ENCODE measurements at places on chromosomes 1 and 21.

- H3K4me1 ChIP-seq: no peaks in the 10 kb centered on the region
- H3K27ac ChIP-seq: peak overlapping the region; percentile 50
- H3K27me3 ChIP-seq: no peaks in the 10 kb centered on the region
These were observed 8.5 kb downstream of the GPBP1L1 start for GRCh38 chr1:45677751-45678245.

DNA sequence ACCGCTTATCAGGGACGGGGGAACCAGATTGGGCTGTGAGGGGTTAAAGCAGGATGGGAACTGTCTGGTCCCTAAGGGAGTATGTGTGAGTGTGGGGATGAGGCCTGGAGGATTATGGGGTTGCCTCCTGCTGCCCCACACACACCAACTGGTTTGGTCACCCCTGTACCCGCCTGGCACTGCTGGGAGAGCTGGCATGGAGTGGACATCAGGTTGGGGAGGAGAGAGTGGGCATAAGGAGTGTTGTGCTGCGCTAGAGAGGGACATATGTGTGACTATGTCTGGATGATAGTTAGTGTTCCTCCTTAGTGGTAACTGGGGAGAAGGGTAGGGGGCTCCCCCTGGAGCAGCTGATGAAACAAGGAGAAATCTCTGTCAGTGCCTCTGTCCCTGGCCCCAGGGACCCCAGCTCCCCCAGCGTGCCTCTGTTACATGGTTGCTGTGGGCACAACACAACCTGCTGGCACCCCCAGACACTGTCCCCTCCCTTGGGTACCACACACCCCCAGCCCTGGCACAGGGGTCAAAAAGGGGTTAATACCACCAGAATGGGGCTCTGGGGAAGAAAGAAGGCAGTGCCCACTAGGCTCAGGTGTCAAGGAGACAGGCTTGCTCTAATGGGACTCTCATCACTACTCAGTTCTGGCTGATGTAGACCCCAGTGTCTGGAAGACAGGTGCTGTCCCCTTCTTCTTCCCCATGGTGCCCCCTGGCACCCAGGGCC, 1.9 kb downstream of the ZBTB7B start:
- peak overlapping the region; percentile 95 for H3K27ac ChIP-seq
- no peak for DNase-seq
- H3K4me1 ChIP-seq: no peaks in the 10 kb centered on the region
- H3K27me3 ChIP-seq: no peaks in the 10 kb centered on the region

GRCh38 chr1:174742805-174743653, 256.7 kb upstream of the CACYBP start:
- H3K27ac ChIP-seq: no peak overlapping the region
- no peak overlapping the region for H3K4me3 ChIP-seq
- no peaks in the 10 kb centered on the region for H3K36me3 ChIP-seq
- H3K4me1 ChIP-seq: no peaks in the 10 kb centered on the region
- no peak for DNase-seq

- no peaks in the 10 kb centered on the region for H3K36me3 ChIP-seq
- no peak overlapping the region for H3K27ac ChIP-seq
- DNase-seq: no peak
- H3K4me3 ChIP-seq: no peak overlapping the region
These were observed 298.8 kb downstream of the KIF26B start for GRCh38 chr1:245453541-245453940.

- H3K27me3 ChIP-seq: no peaks in the 10 kb centered on the region
- DNase-seq: no peak
- H3K4me1 ChIP-seq: no peaks in the 10 kb centered on the region
- H3K4me3 ChIP-seq: no peak overlapping the region
These were observed 768.4 kb upstream of the ADGRL2 start for GRCh38 chr1:81032374-81032773.

DNA sequence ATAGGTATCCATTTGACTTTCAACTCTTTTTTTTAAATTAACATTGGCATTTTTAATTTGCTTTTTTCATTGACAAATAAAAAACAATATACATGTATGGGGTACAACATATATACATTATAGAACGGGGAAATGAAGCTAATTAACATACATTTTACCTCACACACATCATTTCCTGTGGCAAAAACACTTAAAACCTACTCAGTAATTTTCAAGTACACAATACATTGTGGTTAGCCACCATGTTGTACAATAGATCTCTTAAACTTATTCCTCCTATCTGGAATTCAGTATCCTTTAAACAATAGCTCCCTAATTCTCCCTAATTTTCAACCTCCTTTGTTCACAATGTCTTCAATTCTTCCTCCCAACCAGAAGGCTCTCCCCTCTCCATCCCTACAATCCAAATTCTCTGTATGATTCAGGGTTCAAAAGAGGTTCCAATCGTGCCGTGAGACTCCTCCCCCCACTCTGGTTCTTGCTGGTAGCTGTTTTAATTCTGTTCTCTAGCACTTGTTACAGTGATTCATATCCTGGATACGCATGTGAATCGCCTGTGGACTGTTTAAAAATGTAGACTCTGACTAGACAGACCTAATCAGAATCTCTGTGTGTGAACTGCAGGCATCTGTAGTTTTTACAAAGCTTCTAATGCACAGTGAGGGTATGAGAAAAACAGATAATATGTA, 87.6 kb upstream of the DUSP10 start:
- H3K27ac ChIP-seq: no peak overlapping the region
- no peak overlapping the region for H3K4me3 ChIP-seq
- no peak for DNase-seq
- H3K27me3 ChIP-seq: no peaks in the 10 kb centered on the region
- H3K4me1 ChIP-seq: no peaks in the 10 kb centered on the region
- no peaks in the 10 kb centered on the region for H3K36me3 ChIP-seq

DNA sequence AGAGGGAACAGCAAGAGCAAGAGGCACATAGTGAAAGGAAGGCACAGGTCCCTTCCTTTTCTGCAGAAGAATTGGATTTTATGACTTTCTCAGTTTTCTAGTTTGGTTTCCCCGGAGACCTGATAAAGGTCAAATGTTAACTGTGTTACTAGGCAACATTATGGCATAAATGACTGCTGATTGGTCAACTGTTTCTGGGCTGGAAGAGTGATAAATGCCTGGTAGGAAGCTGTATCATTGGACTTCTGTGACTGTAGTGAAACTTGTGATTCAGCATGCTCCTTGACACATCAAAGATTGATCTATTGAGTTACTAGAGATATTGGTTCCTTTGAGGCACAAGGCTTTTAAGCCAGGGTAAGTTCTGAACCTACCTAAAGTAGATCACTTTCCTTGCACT, 55.7 kb downstream of the LRRC8C start:
- no peak overlapping the region for H3K27ac ChIP-seq
- no peaks in the 10 kb centered on the region for H3K36me3 ChIP-seq
- no peaks in the 10 kb centered on the region for H3K27me3 ChIP-seq

DNA sequence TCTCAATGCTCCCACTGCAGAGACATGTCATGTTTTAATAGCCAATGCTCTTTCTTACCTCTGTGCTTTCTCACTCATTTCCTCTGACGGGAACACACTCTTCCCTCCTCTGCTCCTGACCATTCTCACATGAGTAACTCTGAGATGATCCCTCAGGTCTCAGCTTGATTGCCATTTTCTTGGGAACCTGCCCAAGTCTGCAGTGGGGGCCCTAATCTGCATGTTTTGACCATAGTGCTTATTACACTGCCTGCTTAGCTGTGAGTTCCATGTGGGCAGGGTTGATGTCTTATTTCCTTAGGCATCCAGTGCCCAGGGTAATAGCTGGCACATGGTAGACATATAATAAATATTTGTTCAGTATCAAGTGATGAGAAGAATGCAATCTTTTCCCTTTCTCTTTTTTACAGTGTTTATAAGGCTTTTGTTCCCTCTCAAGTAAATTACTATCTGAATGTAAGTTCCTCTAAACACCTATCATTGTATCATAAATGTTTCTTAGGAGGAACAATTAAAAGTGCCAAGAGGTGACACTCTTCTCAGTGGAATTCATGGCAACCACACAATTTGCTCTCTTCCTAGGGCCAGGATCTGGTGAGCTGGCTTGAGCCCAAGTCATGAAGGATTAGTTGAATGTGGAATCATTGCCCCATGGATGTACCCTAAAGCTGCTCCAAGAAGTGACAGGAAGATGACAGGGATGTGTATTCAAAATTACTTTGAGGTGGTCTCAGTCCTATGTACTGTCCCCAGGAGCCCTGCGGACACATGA, 485.4 kb upstream of the USP24 start:
- no peaks in the 10 kb centered on the region for H3K27me3 ChIP-seq
- no peak overlapping the region for H3K27ac ChIP-seq
- DNase-seq: no peak
- H3K4me3 ChIP-seq: no peak overlapping the region
- no peaks in the 10 kb centered on the region for H3K4me1 ChIP-seq

- no peak for DNase-seq
- no peaks in the 10 kb centered on the region for H3K4me1 ChIP-seq
- H3K27ac ChIP-seq: no peak overlapping the region
- H3K36me3 ChIP-seq: no peaks in the 10 kb centered on the region
These were observed 116.1 kb downstream of the SPATA17 start for GRCh38 chr1:217747156-217747769.

- no peak for DNase-seq
- no peaks in the 10 kb centered on the region for H3K36me3 ChIP-seq
- peaks cover 58% of the 10 kb centered on the region for H3K27me3 ChIP-seq
- H3K4me1 ChIP-seq: peaks cover 6% of the 10 kb centered on the region
These were observed 10.0 kb upstream of the OLIG2 start for GRCh38 chr21:33015756-33016155.

GRCh38 chr1:112767646-112768045, 52.5 kb upstream of the PPM1J start:
- H3K4me3 ChIP-seq: no peak overlapping the region
- H3K27me3 ChIP-seq: no peaks in the 10 kb centered on the region
- no peak overlapping the region for H3K27ac ChIP-seq
- no peak for DNase-seq

GRCh38 chr1:24652382-24652781, 9.3 kb downstream of the SRRM1 start:
- H3K27ac ChIP-seq: no peak overlapping the region
- H3K4me3 ChIP-seq: no peak overlapping the region
- H3K4me1 ChIP-seq: no peaks in the 10 kb centered on the region

DNA sequence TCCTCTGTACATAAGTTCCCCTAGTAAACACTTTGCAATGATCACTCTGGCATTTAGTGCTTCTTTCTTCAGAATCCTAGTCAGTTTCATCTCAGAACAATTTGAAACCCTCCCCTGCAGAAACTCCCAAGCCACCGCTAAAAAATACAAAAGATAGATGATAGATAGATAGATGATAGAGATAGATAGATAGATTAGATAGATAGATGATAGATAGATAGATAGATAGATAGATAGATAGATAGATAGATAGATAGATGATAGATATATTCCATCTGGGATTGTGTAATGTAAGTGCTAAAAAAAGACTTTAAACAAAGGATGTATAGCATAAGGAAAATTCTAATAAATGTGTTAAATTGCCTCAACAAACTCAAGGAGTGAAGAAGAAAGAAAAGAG, 212.6 kb upstream of the POGK start:
- no peaks in the 10 kb centered on the region for H3K36me3 ChIP-seq
- no peaks in the 10 kb centered on the region for H3K4me1 ChIP-seq
- no peak overlapping the region for H3K27ac ChIP-seq
- H3K4me3 ChIP-seq: no peak overlapping the region

- H3K27ac ChIP-seq: no peak overlapping the region
- no peak for DNase-seq
- no peaks in the 10 kb centered on the region for H3K36me3 ChIP-seq
- no peaks in the 10 kb centered on the region for H3K27me3 ChIP-seq
These were observed 40.2 kb downstream of the FASLG start for GRCh38 chr1:172699111-172699510.

- no peak for DNase-seq
- H3K27me3 ChIP-seq: peaks cover 16% of the 10 kb centered on the region
- no peak overlapping the region for H3K4me3 ChIP-seq
- H3K36me3 ChIP-seq: no peaks in the 10 kb centered on the region
- no peak overlapping the region for H3K27ac ChIP-seq
These were observed 49.8 kb upstream of the PAX7 start for GRCh38 chr1:18580691-18581419.

GRCh38 chr1:20601129-20601825, 12.4 kb downstream of the CDA start:
- peaks cover 6% of the 10 kb centered on the region for H3K27me3 ChIP-seq
- no peak for DNase-seq
- no peak overlapping the region for H3K4me3 ChIP-seq
- no peaks in the 10 kb centered on the region for H3K4me1 ChIP-seq
- no peak overlapping the region for H3K27ac ChIP-seq

GRCh38 chr1:114737314-114737849, 20.4 kb downstream of the CSDE1 start:
- H3K4me3 ChIP-seq: no peak overlapping the region
- H3K27ac ChIP-seq: no peak overlapping the region
- H3K27me3 ChIP-seq: no peaks in the 10 kb centered on the region
- H3K4me1 ChIP-seq: no peaks in the 10 kb centered on the region
- no peak for DNase-seq

- DNase-seq: no peak
- H3K4me3 ChIP-seq: no peak overlapping the region
- H3K4me1 ChIP-seq: peaks cover 59% of the 10 kb centered on the region
- H3K27me3 ChIP-seq: no peaks in the 10 kb centered on the region
- H3K36me3 ChIP-seq: peaks cover 20% of the 10 kb centered on the region
- peak overlapping the region; percentile 79 for H3K27ac ChIP-seq
These were observed 26.4 kb downstream of the PLXNA2 start for GRCh38 chr1:208217781-208218180.

DNA sequence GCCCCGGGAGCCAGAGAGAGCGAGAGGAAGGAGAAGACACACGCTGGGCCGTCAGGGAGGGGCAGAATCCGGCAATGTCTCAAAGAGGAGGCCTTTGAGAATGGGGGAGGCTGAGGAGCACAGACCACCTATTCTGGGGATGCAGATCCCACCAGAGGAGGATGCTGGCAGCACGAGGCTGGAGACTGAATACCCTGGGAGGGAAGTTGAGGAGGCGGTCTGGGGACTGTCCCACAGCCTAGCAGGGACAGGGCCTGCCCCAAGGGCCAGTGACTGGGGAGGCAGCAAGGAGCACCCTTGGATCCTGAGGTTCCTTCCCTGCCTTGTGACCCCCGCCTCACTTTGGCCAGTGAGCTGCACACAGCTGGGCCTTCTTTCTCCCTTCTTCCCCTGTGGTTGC, 49.2 kb downstream of the SLC37A1 start:
- H3K27ac ChIP-seq: no peak overlapping the region
- H3K4me1 ChIP-seq: no peaks in the 10 kb centered on the region
- H3K27me3 ChIP-seq: no peaks in the 10 kb centered on the region
- peaks cover 46% of the 10 kb centered on the region for H3K36me3 ChIP-seq

GRCh38 chr1:22709227-22709626, 1.4 kb upstream of the EPHB2 start:
- no peaks in the 10 kb centered on the region for H3K36me3 ChIP-seq
- H3K27ac ChIP-seq: no peak overlapping the region
- H3K4me3 ChIP-seq: no peak overlapping the region
